GM12878 (cell line): ENCODE measurements at places on chromosomes 5 and 9.

- DNase-seq, result no peak
Measured at GRCh38 chr5:159478950-159479349, 148.7 kb upstream of the IL12B start.

GRCh38 chr5:94820488-94820887, 202.0 kb downstream of the SLF1 start:
- no peak for DNase-seq

- peak; percentile 52 for DNase-seq
Measured at GRCh38 chr5:77937015-77937908, 161.1 kb upstream of the TBCA start.

GRCh38 chr9:112820881-112821280, 69.8 kb downstream of the SLC46A2 start:
- DNase-seq, result no peak

DNA sequence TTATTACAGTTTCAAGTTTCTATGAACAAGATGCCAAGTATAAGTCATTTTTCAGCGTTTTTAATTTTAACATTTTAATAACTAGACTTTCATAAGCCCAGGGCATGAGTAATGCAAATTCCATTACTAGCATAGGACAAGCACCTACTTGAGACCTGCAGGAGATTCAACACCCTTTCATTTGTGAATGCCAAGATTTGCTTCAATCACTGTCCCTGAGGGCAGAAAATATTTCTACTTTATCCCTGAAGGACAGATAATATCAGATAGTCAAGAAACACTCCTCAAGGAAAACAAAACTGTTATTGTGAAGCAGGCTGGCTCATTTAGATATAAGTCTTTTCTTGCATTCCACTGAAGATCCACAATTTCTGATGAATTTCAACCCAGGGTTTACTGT, 27.7 kb upstream of the ZNF622 start:
- DNase-seq, result no peak

- DNase-seq, result no peak
Measured at GRCh38 chr9:121738411-121738810, 87.0 kb downstream of the DAB2IP start.

GRCh38 chr9:93117924-93118862, 15.9 kb downstream of the NINJ1 start:
- DNase-seq, result no peak
